Stimulated activated CD4-positive, alpha-beta T cell treated with anti-CD3 and anti-CD28 coated beads, Interleukin-1b, Interleukin-23, amount 100 ng/mL, for 4 hours (primary cell): ENCODE measurements at places on chromosomes 3 and 15.
A peak's percentile ranks its signal among the peaks of the same experiment; 100 is the strongest.

GRCh38 chr3:120982608-120983320, 74.8 kb downstream of the STXBP5L start:
- no peak for DNase-seq

- DNase-seq = no peak
These were observed 25.3 kb downstream of the MEF2A start for GRCh38 chr15:99590913-99591646.

DNA sequence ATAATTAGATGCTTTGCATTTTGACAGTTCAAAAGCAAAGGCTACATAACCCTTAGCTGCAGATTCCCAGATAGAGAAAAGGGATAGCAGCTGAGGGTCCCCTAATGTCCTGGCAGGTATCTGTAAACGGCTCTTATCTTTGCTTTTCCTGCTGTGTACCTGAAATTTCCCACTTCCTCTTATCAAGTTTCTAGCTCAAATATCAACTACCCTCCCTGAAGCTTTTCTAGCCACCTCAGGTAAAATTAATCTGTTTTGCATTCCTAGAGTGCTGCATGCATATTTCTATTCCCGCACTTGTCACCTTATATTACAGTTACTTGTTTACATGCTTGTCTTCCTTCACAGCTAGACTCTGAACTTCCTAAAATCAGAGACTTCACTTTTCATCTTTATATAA, 55.6 kb upstream of the STXBP5L start:
- DNase-seq = no peak

DNA sequence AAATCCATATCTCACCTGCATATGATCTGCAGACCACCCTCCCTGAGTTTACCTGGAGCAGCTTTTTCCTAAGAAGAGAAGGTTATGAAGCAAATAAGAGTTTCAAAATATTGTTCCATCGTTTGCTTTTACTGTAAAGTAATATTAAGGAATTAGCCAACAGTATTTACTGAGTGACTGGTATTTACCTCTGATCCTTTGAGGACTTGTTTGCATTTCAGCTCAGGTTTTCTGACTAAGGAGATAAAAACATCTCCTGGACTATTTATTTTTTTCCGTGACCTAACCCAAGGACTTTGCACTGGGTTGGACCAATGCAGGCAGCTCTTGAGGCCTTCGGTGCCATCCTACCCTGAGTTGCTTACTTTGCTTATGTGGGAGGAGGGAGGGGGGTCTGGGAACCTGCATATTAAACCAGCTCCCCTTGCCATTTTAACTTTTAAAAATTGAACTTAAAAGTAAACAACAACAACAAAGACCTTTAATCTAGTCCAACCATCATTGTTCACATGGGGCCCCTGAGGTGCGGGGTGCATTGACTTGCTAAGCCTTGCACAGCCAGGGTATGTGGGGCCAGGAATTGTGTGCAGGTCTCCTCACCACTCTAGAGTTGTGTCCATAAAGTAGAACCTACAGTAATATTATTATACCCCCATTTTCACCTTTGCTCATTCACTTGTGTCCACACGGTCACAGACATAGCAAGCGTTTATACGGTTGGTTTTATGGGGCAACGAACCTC, 39.3 kb downstream of the TRAK1 start:
- DNase-seq = no peak

DNA sequence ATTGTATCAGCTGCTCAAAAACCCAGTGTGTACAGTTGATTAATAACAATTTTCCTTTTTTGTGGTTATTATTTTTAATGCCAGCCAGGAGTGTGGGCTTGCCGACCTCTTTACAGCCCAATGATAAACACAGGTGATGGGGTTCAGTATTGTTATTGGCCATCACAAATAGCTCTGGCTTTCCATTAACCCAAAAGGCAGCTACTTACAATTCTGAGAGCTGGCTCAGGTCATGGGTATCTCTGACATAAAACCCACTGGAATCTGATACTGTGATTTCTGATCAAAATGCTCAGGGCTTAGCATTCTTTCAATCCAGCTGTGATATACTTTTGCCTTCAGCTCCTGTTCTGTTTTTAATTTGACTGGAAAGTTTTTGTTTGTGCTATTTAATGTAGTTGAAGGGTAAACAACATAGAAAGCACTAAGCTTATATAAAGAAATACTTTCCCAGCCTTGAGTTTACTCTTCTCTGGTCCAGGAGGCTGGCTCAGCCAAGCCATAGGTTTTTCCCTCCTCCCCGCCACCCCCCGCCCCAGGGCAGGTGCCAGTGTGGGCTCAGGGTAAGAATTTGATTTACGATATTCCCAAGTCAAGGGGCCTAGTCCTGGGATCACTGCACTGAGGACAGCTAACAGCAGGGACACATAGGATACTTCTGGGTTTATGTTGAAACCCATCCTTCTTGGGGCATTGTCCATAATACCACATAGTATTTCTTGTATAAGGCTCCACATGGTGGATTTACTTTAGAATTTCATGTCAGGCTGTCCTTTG, 54.0 kb upstream of the MYZAP start:
- DNase-seq = no peak

DNA sequence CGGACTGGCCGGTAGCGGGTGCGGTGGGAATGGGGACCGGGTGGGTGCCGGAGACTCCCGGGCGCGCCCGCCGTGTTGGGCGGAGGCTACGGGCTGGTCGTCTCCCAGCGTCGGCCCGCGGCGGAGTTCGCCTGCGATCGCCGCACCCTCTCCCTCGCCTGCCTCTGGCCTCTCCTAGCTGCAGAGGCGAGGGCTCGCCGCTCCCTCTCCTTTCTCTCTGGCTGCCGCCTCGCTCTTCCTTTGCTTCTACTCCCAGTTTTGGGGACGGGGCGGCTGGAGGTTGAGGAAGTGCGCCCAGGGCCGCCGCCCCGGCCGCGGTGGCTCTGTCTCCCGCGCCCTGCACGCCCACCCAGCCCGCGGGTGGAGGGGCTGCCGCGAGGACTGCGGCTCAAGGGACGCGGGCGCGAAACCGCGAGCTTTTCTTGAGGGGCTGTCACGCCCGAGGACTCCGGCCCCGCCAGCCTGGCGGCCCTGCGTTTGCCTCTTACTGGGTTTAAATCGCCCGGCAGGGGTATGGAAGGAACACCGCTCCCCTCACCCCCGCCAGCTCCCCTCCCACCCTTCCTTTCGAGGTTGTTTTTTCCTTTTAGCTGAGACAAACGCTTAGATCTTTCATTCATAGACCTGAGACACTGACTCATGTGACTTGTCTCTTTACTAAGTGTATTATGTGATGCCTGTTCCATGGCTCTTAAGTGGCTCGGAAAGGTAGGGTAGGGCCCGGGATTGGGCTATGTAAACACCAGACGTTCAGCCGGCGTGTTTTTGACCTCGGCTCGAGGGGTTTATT, 654 bp downstream of the PIK3CA start:
- peak; percentile 58 for DNase-seq

GRCh38 chr3:107198581-107199181, 178.6 kb upstream of the CCDC54 start:
- DNase-seq = no peak

DNA sequence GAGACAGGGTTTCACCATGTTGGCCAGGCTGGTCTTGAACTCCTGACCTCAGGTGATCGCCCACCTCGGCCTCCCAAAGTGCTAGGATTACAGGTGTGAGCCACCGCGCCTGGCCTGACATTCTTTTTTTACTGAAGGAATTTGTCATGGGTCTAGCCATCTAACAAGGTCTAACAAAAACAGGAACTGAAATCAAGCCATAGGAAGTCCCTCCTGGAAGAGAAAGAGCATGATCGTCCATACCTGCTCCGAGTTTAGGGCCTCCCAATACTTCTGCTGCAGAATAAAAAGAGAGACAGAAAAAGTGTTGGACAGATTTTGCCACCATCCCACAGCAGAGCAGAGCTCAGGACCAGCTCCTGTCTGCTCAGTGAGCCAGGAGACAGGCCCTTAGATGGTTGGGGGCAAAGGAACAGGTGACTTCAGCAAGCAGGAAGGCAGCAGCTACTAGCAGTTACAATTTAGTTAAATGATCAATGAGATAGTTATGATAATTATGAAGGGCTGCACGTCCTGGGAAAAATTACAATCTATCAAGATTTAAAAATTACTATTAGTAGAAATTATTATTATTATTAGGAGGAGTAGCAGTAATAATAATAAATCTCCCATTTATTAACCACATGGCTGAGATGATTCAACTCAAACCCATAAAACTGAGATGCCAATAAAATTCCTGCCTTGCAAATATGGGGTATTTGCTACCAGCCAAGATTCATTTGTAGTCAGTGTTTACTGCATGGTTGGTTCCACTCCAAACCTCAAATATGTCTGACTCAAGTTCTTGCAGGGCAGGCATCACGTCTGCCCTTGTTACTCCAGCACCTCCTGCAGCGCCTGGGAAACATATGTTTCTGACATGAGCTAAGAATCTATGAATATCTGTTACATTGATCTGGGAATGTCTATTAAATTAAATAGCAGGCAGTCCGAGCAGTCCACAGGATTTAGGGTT, 40.1 kb downstream of the TMEM44 start:
- DNase-seq = no peak

GRCh38 chr3:145981056-145981455, 179.9 kb downstream of the PLOD2 start:
- DNase-seq = no peak
